NCI-H2227 treated with DMSO at 0.1 percent for 48 hours (cell line): ENCODE measurements at places on chromosomes 13 and 19.

- no peak for DNase-seq
Observed at GRCh38 chr13:84528408-84529070, 646.3 kb upstream of the SLITRK1 start.

GRCh38 chr13:113645329-113645728 lies 12.7 kb downstream of the ATP4B start:
- no peak for DNase-seq

- DNase-seq: peak; percentile 28
Observed at GRCh38 chr19:16587833-16588823, 15.9 kb upstream of the SLC35E1 start.

DNA sequence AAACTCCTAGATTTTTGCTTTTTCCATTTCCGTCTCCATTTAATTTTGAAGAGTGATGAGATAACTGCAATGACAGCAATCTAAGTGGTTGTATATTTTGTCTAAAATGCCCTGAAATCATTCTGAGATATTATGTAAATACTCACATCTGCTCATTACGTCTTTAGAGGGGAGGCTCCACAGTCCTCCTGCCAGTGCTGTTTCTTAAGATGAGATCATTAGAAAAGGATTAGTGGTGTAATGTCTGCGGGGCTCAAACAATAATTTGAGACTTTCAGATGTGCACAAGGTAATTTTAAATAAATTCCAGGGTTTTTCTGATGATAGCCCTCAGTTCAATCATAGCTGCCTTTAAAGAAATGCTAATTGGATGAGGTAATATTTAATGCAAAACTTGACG lies 437.9 kb downstream of the FOXO1 start:
- no peak for DNase-seq

DNA sequence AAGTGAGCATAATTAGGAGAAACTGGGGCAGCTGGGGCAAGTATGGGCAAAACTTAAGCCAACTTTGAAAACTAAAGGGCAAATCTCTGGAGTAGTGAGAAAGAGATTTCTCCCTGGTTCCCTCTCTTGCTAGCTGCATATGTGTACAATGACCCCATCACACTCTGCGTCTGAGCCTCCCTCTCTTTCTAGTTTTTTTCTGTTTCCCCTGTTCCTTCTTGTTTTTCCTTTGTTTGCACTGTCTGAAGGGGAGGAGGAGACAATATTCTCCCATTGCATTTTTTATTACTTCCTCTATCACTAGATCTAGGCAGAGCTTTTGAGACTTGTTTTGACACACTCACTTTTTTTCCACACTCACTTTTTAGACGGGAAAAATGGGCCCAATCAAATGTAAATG lies 11.2 kb upstream of the CLDN10 start:
- DNase-seq: no peak
